Osteocyte (in vitro differentiated cells): ENCODE measurements at places on chromosomes 12 and 14. TPM values are rescaled to one million over a fixed set of nuclear protein-coding genes. Genes with fewer than 3 reads are reported as not detected.

Gene EEA1
- total RNA-seq, result 31.1 and 46.7 TPM in 2 replicates

Gene KCNC2
- not detected in 2 replicates for total RNA-seq

Gene GZMH
- not detected in 2 replicates for total RNA-seq

DNA sequence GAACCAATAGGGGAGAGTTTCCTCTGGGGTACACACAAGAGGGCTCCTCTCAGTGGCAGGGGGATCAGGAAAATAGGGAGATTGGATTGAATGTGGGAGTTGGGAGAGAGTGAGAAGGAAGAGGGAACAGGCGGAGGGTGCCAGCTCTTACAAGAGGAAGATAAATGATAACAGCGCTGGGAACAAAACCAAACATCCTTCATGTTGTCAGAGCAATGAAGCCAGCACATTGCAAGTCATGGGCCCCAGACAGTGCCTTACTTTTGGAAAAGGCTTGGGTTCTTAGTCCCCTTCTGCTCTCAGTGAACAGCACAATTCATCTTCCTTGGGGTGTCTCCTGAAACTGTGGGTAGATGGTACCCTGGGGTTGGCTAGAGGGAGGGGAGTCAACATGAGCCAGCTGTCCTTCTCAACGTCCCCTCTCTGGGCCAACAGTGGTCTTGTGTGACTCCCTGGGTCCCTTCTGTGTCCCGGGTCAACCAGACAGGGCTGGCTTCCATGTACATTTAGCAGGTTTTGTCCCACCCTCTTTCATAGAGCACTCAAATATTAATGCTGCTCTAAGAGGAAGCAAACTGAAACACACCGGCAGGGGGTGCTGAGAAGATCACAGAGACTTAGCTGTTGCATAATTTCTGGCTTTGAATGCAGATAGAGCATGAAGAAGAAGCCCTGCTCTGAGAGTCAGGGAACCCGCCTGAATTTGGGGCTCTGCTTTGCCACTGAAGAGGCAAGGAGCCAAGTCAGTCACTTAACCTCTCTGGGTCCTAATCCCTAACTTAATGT lies 138.5 kb downstream of the ESRRB start:
- H3K27me3 ChIP-seq, result peaks cover 3% of the 10 kb centered on the region
- no peaks in the 10 kb centered on the region for H3K4me1 ChIP-seq
- no peak overlapping the region for H3K27ac ChIP-seq
- no peak for DNase-seq
- no peaks in the 10 kb centered on the region for H3K36me3 ChIP-seq
- H3K4me3 ChIP-seq, result no peak overlapping the region

DNA sequence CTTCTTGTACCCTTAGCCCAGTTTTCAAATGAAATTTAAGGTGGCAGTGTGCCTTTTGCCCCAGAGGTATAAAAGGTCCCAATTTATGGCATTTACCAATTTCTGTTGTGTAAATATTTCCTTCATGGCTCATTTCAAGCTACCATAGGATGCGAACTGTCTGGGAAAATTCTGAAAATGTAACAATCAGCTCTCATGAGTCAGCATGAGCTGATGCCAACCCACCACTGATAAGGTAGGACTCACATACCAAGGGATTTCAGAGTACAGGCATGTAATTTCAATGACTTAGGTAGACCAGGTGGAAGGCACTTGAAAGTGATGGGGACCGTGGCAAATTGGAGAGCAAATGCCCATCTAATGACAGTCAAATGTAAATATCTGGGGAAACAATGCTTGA lies 169.5 kb downstream of the TTC8 start:
- no peak for DNase-seq
- no peaks in the 10 kb centered on the region for H3K36me3 ChIP-seq
- no peaks in the 10 kb centered on the region for H3K4me1 ChIP-seq

DNA sequence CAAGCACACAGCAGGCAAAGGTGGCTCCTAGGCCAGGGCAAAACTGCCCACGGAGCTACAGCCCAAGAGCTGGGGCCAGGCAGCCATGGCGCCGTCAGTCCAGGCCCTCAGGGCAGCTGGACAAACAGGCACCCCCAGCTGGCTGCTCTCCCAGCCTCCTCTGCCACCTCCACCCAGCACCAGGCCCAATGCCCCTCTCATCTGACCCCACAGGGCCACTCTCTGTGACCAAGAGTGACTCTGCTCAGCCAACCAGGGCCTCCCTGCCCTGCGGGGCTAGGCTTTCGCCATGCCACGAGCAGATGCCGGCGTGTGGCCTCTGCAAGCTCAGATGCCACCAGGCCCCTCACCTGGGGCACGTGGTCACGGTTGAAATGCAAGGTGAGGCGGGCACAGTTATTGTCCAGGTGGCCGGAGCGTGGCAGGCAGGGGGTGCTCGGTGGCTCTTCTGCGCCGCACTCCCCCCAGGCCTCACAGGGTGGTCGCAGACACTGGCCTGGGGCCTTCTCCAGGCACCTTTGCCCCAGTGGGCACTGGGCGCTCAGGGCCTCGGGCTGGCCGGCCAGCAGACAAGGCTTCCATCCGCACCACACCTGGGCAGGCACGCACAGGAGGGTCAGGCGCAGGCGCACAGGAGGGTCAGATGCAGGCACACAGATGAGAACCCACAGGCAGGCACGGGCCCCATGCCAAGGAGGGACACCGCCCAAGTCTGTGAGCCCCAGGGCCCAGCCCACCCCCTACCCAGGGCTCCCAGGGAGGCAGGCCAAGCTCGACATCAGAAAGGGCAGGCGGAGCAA lies 23.0 kb downstream of the JAG2 start:
- no peak overlapping the region for H3K27ac ChIP-seq
- H3K4me1 ChIP-seq, result no peaks in the 10 kb centered on the region
- H3K27me3 ChIP-seq, result no peaks in the 10 kb centered on the region

DNA sequence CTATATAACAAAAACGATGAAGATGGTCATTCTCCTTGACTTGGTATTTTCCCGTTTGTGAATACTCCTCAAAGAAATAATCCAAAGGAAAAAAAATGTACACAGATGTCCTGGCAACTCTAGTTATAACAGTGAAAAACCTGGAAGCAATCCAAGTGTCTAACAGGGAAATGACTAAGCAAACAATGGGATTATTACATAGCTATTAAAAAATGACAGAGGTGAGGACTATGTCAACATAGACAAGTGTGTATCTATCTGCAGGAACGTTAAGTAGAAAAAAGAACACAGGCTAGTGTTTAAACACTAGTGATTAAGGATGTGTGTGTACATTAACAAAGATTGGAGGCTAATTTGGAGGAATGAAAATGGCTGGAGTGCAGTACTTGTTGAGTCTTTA lies 5.9 kb upstream of the APOLD1 start:
- no peak for DNase-seq
- peaks cover 28% of the 10 kb centered on the region for H3K4me1 ChIP-seq
- no peak overlapping the region for H3K4me3 ChIP-seq

GRCh38 chr12:53695152-53696145 lies 19.6 kb upstream of the ATP5MC2 start:
- H3K36me3 ChIP-seq, result no peaks in the 10 kb centered on the region
- H3K27ac ChIP-seq, result no peak overlapping the region
- peaks cover 64% of the 10 kb centered on the region for H3K27me3 ChIP-seq
- H3K4me3 ChIP-seq, result peak overlapping the region; percentile 64

- peak overlapping the region; percentile 84 for H3K27ac ChIP-seq
- no peak for DNase-seq
- H3K4me1 ChIP-seq, result peaks cover 64% of the 10 kb centered on the region
- peaks cover under 1% of the 10 kb centered on the region for H3K36me3 ChIP-seq
- H3K4me3 ChIP-seq, result no peak overlapping the region
These were observed 67.2 kb downstream of the FAR2 start for GRCh38 chr12:29216266-29216665.

GRCh38 chr14:60848066-60848465 lies 113.5 kb downstream of the MNAT1 start:
- peaks cover 5% of the 10 kb centered on the region for H3K4me1 ChIP-seq
- no peak for DNase-seq
- no peak overlapping the region for H3K27ac ChIP-seq
- no peak overlapping the region for H3K4me3 ChIP-seq
- peaks cover 66% of the 10 kb centered on the region for H3K36me3 ChIP-seq

DNA sequence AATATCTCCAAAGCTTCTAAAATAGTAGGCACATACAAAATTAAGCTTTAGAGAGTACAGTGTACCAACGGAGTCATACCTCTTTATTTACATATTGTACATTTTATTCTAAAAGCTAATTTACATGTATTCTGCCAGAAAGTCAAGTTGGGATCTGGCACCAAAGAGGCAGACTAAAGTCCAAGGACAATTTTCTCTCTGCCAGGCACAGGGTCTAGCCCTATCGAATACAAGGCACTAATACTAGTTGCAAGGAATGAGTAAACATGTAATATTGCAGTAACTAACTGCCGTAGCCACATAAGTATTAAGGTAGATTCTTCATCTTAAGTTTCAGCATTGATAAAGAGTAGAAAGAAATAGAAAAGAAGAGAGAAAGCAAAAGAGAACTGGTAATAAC lies 93.9 kb downstream of the RPS6KA5 start:
- no peak overlapping the region for H3K4me3 ChIP-seq
- no peak for DNase-seq
- no peaks in the 10 kb centered on the region for H3K4me1 ChIP-seq
- no peaks in the 10 kb centered on the region for H3K36me3 ChIP-seq

- H3K4me3 ChIP-seq, result no peak overlapping the region
- DNase-seq, result no peak
- peaks cover 59% of the 10 kb centered on the region for H3K4me1 ChIP-seq
- peaks cover 25% of the 10 kb centered on the region for H3K36me3 ChIP-seq
- H3K27ac ChIP-seq, result peak overlapping the region; percentile 92
These were observed 52.9 kb downstream of the ACTN1 start for GRCh38 chr14:68926236-68926635.

DNA sequence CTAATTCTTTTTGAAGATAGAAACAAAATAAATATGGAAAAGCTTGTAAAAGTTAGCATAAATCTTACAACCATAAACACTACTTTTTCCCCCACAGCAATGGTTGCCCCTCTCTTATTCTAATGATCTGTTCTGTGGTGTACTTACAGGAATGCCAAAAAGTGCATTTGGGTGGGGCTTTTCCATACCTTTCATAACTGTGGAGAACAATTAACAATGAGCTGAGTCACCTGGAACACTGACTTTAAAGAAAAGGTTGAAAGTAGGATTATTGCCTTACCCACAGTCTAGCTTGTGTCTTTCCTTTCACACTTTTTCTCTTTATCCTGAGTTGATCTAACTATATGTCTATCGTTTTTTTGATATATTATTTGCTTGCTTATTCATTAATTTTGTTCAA lies 86.9 kb downstream of the TPH2 start:
- H3K27me3 ChIP-seq, result peaks cover 9% of the 10 kb centered on the region
- H3K27ac ChIP-seq, result no peak overlapping the region
- H3K4me3 ChIP-seq, result no peak overlapping the region
- DNase-seq, result no peak
- no peaks in the 10 kb centered on the region for H3K36me3 ChIP-seq
- H3K4me1 ChIP-seq, result no peaks in the 10 kb centered on the region

- no peak overlapping the region for H3K4me3 ChIP-seq
- H3K4me1 ChIP-seq, result no peaks in the 10 kb centered on the region
- H3K36me3 ChIP-seq, result no peaks in the 10 kb centered on the region
- DNase-seq, result no peak
- no peak overlapping the region for H3K27ac ChIP-seq
These were observed 15.2 kb upstream of the TUBA1B start for GRCh38 chr12:49146406-49146805.

DNA sequence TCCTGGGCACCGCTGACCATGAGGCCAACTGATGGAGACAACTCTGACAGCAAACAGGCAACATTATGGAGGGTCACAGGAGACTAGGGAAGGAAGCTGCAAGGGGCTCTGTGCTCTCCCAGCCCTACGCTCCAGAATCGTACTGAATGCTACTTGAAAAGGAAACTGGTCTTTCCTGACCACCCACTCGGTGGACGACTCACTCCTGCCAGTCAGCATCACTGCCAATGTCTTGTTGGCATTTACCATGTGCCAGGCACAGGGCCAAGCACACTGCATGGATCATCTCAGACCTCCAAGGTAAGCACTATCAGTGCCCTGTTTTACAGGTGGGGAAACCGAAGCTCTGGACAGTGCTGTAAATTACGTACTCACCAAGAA lies 38.0 kb downstream of the CCDC85C start:
- no peaks in the 10 kb centered on the region for H3K36me3 ChIP-seq
- no peak for DNase-seq
- H3K27me3 ChIP-seq, result no peaks in the 10 kb centered on the region
- H3K4me3 ChIP-seq, result no peak overlapping the region
- H3K4me1 ChIP-seq, result peaks cover 48% of the 10 kb centered on the region

GRCh38 chr12:15013634-15014179 lies 40.9 kb downstream of the PDE6H start:
- no peak overlapping the region for H3K4me3 ChIP-seq
- H3K36me3 ChIP-seq, result no peaks in the 10 kb centered on the region
- DNase-seq, result no peak
- H3K27me3 ChIP-seq, result peaks cover 31% of the 10 kb centered on the region
- no peaks in the 10 kb centered on the region for H3K4me1 ChIP-seq

DNA sequence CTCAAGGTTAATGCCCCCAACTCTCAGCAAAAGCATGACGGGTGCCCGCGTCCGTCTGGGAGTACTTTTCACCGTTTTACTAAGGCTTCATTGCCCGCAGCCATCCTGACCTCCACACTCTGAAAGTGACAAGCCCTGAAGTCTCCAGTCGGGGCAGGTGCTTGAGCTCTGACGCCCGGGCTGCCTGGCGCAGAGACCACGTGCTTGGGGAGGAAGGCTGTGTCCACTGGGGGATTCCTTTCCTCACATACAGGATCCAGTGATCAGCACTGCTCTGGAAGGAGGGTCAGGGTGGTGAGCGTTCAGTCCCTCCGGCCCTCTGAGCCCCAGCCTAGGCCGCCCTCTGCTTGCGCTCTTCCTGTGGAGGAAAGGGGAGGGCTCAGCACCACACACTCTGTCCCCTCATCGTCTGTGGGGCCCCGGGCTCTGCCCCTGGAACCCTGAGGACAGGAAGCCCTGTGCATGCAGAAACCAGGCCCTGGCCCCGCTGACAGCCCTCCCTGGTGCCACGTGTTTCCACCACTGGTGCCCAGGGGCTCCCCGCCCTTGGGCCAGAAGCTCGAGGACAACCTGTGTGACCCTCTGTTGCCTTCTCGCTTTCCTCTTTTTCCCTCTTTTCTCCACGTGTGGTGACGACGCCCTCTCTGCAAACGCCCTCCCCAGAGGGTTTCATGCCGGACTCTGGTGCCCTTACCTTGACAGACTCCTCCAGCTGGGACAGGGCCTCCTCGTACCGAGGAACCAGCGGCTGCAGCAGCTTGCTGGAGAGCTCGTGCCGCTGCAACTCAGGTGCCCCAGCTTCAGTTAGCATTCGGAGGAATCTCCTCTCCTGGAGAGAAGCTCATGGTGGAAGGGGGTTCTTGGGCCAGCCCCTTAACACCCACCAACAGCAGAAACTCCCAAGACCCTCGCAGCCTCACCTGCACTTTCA lies 4.9 kb downstream of the DDX51 start:
- H3K4me1 ChIP-seq, result peaks cover 10% of the 10 kb centered on the region
- no peak for DNase-seq
- H3K36me3 ChIP-seq, result peaks cover 10% of the 10 kb centered on the region
- H3K27ac ChIP-seq, result no peak overlapping the region

DNA sequence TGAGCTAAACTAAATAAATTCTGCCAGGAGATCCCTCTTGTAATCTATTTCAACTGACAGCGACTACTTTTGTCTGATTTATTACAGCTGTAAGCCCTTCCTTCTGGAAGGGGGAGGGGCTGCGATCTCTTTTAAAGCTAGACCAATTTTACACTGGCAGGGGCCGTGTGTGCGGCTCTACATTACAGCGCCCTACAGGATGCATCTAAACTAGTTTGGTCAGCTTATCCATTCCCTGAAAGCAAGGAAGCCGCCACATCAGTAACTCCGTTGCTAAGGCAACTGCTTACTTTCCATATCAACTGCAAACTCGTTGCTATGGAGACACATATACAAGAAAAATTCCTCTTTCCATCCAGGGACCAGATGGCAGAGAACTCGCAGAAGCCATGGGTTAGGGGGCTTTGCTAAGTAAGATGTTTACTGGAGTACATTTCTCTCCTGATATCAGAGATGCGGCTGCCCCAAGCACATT lies 17.4 kb downstream of the FOXN3 start:
- DNase-seq, result no peak
- no peak overlapping the region for H3K4me3 ChIP-seq
- peak overlapping the region; percentile 77 for H3K27ac ChIP-seq
- H3K4me1 ChIP-seq, result peaks cover 32% of the 10 kb centered on the region
- H3K36me3 ChIP-seq, result peaks cover 34% of the 10 kb centered on the region
